Cerebellar nuclear complex (tissue), 1 donor: ENCODE measurements at places on chromosomes 1 and 21.

DNA sequence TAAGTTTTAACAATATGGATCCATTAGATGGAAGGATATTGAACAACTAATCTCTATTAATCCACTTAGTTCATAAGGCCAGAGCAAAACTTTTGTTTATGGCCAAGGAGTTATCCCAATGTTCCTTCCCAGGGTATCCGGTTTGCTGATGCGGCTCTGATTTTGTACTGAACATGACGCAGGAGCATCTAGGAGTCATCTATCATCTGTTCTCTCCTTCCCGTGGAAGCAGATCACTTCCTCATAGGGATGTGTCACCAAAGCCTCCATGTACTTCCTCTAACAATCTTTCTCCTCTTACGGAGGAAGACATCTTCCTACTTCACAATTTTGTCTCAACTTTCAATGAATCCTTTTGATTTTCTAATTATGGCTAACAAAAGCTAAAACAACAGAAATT lies 206.6 kb downstream of the APP start:
- no peak for DNase-seq

GRCh38 chr1:101914473-101915242 lies 82.1 kb downstream of the OLFM3 start:
- no peak for DNase-seq

DNA sequence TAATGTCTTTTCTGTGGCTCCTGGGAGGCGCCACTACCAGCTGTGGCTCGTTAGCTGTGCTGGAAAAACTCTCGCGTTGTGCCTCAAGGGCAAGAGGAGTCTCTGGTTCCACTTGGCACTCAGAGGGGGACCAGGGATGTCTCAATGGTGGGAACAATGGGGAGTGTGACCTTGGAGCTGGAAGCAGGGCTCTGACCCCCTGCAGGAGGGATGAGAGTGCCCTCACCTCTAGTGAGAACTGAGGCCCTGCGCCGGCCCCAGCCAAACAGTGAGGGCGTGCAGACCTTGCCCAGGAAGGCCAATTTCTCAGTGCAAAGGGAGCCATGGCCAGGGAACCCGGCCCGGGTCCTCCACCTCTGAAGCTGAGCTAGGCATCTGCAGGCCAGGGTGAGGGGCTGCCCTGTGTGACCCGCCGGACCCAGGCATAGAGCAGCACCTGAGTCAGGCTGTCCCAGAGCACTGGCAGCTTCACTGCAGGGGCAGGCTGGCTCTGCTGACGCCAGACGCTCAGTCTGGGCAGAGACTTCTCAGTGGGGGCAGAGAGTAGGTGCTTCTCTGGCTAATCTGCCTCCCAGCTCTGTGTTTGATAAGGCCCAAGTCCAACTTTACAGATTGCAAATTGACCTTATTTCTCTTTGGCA lies 1.8 kb downstream of the RD3 start:
- no peak for DNase-seq

- DNase-seq: no peak
Measured at GRCh38 chr1:28306301-28306949, 22.4 kb upstream of the MED18 start.

- no peak for DNase-seq
Measured at GRCh38 chr1:97634758-97635157, 286.1 kb downstream of the DPYD start.

- DNase-seq: no peak
Measured at GRCh38 chr1:207821464-207822045, 69.7 kb downstream of the CD46 start.

GRCh38 chr1:67110352-67110751 lies 24.4 kb downstream of the C1orf141 start:
- DNase-seq: no peak

GRCh38 chr1:97907886-97908285 lies 12.9 kb downstream of the DPYD start:
- DNase-seq: no peak

DNA sequence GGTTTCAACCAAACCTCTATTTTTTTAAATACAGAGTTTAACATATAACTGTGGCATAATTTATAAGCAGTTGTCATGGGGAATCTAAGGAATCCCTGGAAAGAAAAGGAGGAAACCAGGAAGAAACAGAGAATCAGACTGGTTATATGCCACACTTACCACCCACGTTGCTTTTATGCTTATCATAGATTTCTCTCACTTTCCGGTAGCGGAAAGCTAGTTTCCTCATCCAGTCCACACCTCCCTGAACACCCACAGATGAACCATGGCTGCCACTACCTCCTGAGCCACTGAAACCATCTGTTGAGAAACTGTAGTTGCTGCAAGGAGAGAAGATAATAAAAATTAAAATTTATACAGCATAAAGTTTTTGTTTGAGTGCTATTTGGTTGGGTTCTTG lies 33.5 kb downstream of the XKR8 start:
- no peak for DNase-seq

GRCh38 chr1:56578963-56579875 lies at the start of gene PLPP3:
Gene PLPP3, minus strand, starts transcription at chr1:56579563. Its CDS starts 547 bp downstream, at chr1:56579016.
- DNase-seq: no peak

- DNase-seq: no peak
Measured at GRCh38 chr1:154886281-154887015, 16.4 kb upstream of the KCNN3 start.

GRCh38 chr1:4700801-4701200 lies 46.4 kb downstream of the AJAP1 start:
- DNase-seq: no peak

- DNase-seq: no peak
Measured at GRCh38 chr21:41458121-41458520, 32.1 kb downstream of the MX1 start.

GRCh38 chr1:221366495-221367110 lies 375.3 kb downstream of the DUSP10 start:
- DNase-seq: no peak

DNA sequence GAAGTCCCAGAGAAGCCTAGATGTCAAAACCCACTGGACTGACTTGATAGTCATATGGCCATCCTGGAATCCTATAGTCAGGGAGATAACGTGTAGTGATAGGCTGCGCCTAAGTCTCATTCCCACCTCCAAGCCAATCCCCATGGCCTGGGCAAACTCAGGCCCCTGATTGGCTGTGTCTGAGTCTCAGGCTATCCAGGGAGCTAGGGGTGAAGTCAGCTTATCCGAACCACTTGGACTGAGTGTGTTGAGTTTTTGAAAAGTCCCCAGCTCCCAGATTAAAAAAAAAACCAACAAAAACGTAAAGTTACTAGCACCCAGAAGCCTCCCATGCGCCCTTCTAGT lies 51.6 kb downstream of the PIK3CD start:
- no peak for DNase-seq

GRCh38 chr1:154747380-154747739 lies 122.7 kb downstream of the KCNN3 start:
- DNase-seq: no peak

GRCh38 chr1:247409869-247410544 lies 6.0 kb upstream of the NLRP3 start:
- no peak for DNase-seq

DNA sequence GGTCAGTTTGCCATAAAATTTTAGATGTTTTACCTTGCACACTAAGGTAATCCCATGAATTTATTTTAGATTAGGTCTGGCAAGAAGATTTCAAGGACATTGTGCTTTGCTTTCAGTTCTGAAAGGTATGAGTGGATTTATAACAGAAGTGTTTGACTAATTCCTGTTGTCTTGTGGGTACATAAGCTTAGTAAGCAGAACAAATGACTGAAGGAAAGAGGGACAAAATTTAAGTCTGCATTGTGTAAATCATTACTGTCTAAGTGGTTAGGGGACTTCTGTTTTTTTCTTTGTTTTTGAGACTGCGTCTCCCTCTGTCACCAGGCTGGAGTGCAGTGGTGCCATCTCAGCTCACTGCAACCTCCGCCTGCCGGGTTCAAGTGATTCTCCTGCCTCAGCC lies 60.1 kb downstream of the PKN2 start:
- no peak for DNase-seq

DNA sequence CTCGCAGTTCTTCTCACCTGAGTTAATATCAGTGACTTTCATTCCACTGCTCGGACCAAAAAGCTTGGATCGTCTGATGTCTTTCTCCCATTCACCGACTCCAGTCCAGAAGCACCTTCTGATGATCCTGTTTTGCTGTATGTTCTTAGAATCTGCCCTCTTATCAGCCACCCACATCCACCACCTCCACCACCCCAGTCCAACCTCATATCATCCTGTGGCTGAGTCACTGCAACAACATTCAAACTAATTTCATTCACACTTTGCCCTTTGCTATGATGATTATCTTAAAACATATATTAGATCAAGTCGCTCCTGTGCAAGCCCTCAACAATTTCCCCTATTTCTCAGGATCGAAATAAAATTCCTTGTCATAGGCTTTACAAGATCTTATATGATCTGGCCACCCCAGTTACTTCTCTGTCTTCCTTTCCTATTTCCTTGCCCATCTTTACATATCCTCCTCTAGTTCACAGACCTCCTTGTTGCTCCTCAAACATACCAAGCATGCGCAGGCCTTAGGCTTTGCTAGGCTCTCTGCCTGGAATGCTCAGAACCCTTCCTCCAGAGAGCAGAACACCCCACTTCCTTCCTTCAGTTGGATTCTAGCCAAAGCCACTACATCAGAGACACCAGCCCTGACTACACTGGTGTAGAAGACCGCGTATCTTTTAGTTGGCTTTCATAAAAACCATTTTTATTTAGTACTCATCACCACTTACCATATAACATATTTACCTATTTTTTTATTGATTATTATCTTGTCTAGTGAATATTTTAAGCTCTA lies 335.7 kb upstream of the GREM2 start:
- no peak for DNase-seq
